ENCODE measurements at places on chromosomes 7 and 10.

DNA sequence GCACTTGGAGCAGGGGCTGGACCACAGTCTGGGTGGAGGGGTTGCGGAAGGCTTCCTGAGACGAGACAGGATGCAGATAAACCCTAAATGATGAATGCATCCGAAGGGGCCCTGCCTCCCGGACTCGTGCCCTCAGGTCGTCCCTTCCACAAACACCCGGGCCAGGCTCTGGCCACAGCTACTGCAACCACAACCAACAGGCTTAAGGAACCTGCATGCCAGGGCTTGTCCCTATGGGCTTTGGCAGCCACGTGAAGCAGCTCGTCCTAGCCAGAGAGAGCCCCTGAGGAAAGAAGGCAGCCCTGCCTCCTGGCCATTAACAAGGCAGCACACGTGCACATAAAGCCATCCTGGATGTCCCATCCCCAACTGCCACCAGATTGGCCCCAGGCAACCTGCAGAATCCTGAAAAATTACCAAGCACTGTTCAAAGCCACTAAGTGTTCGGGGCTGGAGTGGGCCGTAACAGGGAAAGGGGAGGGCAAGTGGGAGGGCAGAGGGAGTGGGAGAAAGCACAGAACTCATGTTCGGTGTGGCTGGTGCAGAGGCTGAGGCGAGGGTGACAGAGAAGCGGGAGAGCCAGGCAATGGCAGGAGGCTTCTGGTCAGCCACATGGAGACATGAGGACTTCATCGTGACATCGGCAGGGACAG is 62.7 kb downstream of the MAD1L1 start:
- peak; percentile 8 for DNase-seq

DNA sequence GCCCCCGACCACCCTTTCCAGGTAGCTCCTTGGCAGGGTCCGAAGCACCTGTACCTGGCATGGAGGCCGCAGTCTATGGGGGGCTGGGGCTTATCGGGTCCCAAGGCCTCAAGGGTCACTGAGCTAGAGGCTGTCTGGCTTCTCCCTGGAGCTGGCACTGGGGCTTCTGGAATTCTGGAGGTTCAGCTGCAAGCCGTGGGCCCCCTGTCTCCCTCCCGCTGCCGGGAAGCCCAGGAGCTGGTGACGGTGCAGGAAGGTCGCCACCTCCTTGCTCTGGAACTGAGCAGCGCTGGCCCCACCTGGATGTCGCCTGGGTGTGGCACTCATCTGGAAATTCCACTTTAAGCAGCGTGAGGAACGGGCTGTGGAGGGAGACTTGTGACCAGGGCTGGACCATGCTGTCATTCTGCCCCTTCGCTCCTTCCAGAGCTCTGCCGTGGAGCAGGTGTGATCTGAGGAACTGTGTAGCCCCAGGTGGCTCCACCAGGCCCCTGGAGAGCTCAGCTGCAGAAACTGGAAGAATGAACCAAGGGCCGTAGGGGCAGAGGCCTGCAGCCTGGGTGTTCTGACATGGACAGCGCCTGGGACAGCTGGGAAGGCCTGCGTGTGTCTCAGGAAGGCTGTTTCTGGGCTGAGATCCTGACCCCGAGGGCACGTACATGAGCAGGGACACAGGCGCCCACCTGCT is 129.7 kb upstream of the PPP2R2D start:
- no peak for DNase-seq

GRCh38 chr10:35369049-35369611 is 32.8 kb downstream of the CCNY start:
- DNase-seq: peak; percentile 64

GRCh38 chr10:32419615-32420014 is 26.3 kb upstream of the CCDC7 start:
- DNase-seq: no peak

GRCh38 chr7:2192831-2193534 is 39.8 kb downstream of the MAD1L1 start:
- no peak for DNase-seq

- no peak for DNase-seq
Measured at GRCh38 chr10:106859892-106860652, 304.4 kb downstream of the SORCS1 start.

Measured in KBM-7 (cell line).